ENCODE measurements at places on chromosomes 5 and 9. TPM values are rescaled to one million over a fixed set of nuclear protein-coding genes. Genes with fewer than 3 reads are reported as not detected.
A peak's percentile ranks its signal among the peaks of the same experiment; 100 is the strongest.

CDH9 gene
- not detected for total RNA-seq

SPAAR gene
- 4.4 TPM for total RNA-seq

DNA sequence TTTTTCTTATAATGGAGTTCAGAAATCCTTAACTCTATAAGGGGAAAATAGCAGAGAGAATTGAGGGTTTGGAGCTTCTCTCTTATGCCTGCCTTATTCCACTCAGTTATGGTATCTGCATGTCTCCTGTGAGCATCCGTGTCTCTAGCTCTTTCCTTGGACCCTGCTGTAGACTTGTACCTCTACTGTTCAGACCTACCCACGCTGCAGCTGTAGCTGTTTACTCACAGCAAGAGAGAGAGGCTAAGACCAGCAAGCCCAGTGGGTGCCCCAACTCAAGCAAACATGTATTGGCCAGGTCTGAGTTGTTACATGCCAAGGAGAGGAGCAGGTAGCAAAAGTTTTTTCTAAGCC, 7.1 kb upstream of the PCSK1 start:
- no peak for DNase-seq

PCDHB12 gene
- total RNA-seq = 1.1 TPM

CDH6 gene
- 1.00 TPM for total RNA-seq

DNA sequence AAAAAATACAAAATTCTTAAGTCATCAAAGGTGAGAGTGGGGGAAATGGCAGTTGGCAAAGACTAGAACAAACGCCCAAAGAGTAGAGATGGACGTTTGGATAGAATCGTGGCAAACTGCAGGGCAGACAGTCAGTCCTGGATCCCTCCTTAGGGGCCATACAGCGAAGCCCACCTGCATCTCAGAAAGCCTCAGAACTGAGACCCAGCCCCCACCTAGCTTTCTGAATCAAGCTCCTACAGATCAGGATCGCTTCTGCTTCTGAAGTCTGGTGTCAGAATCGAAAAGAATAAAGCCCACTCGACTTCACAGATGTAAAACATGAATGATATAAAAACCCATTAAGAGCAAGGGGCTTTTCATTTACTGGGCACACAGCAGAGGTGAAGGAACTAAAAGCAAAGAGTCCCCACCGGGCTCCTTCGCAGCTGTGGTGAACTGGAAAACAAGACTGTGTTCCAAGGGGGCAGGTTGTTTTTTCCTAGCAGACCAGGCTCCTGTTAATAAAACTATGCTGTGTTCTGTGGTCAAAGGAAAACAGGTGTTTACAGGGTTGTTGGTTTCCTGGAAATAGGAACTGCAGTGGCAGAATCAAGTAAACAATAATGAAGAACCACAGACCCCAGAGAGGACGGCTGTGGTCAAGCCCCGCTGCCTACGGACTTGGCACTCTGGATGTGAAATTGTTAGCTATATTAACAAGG, 91.8 kb downstream of the TLE1 start:
- DNase-seq = peak; percentile 39

GRCh38 chr9:105375323-105375722, 72.5 kb upstream of the FSD1L start:
- no peak for DNase-seq

- DNase-seq = no peak
These were observed 8.9 kb upstream of the SPATA31E1 start for GRCh38 chr9:87873607-87874303.

PCDHB7 gene
- 0.15 TPM for total RNA-seq
